ENCODE measurements at places on chromosomes 5 and 9.

DNA sequence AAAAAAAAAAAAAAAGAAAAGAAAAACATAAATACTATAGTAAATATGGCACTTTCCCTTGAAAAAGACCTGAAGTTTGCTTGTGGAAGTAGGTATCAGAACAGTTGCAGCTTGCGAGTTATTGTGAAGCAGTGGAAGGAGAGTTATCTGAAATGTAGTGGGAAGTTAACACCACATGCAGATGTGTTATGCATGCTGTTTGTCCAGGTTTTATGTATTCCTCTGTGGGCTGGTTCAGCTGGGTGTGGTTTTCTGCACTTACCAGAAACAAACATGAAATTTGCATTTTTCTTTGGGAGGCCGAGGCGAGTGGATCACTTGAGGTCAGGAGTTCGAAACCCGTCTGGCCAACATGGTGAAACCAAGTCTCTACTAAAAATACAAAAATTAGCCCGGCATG, 42.1 kb upstream of the CTNNA1 start:
- DNase-seq: no peak

GRCh38 chr5:151617841-151618710, 26.9 kb upstream of the FAT2 start:
- no peak for DNase-seq

- no peak for DNase-seq
Measured at GRCh38 chr9:114849450-114849849, 43.6 kb upstream of the TNFSF15 start.

GRCh38 chr9:113516840-113517577, 53.5 kb downstream of the RGS3 start:
- DNase-seq: peak; percentile 50

GRCh38 chr5:13991365-13991764, 46.9 kb upstream of the DNAH5 start:
- no peak for DNase-seq

DNA sequence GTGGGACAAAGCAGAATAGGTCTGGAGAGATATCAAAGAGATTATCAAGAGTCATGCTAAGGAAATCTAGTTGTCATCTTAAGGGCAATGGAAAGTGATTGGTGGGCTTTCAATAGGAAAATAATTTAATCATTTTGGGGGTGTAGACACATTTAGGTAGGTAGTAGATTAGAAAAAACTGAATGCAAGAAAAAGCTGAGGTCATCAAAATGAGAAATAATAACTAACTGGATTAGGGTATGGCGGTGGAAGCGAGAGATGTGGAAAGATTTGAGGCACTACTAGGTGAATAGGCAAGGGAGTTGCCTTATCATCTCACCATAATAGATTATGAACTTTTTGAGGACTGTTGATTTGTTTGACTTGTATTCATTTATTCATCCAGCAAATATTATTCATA, 393.2 kb upstream of the ZNF608 start:
- DNase-seq: no peak

DNA sequence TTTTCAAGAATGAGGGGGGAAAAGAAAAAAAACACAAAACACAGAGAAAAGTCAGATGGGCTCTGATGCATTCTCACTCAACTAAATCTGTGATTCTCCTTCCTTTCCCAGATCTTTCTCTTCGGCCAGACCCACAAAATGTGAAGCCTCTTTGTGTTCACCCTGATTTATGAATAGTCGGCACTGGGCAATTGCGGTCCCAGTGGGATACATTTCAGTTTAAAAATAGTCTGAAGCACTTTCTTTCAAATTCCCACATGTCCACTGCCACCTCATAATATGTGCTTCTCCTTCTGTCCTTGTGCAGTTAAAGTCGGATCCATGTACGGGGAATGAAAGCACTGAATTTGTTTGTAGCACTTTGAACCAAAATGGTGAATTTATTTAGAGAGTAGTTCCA, 995.4 kb upstream of the WWC1 start:
- DNase-seq: no peak

- no peak for DNase-seq
Measured at GRCh38 chr9:72982146-72982799, 29.4 kb upstream of the ALDH1A1 start.

All from activated CD4-positive, alpha-beta T cell treated with anti-CD3 and anti-CD28 coated beads, Interleukin-2, amount 50 U/mL, for 4 hours (primary cell).